T-helper 1 cell treated with Interleukin-12 subunit alpha and Interleukin-12 subunit beta and Interleukin-4 antibody, amounts not matched to agents 30 ng/mL and 1 ng/mL, for 36 hours (primary cell): ENCODE measurements at places on chromosomes 7 and 10. TPM values are rescaled to one million over a fixed set of nuclear protein-coding genes. Genes with fewer than 3 reads are reported as not detected.

Gene CHST15
- 0.49 and 0.90 TPM in 2 replicates for total RNA-seq

Gene SLC13A1
- not detected in 2 replicates for total RNA-seq

Gene HSPA12A
- 0.05 and 0.10 TPM in 2 replicates for total RNA-seq

Gene ANKRD22
- 0.42 TPM in 1 of 2 replicates, not detected in the other for total RNA-seq

Gene OR6V1
- total RNA-seq: not detected in 2 replicates

Gene ELMO1
- total RNA-seq: 120 and 127 TPM in 2 replicates

Gene JMJD1C
- 61.4 and 64.4 TPM in 2 replicates for total RNA-seq

Gene CACNA2D1
- total RNA-seq: not detected in 2 replicates

Gene UCMA
- total RNA-seq: not detected in 2 replicates

Gene OGDHL
- total RNA-seq: 0.12 TPM in 1 of 2 replicates, not detected in the other
